ENCODE measurements at places on chromosomes 2 and 18. TPM values are rescaled to one million over a fixed set of nuclear protein-coding genes. Genes with fewer than 3 reads are reported as not detected.

Gene LIMS4
- 0.26 TPM for total RNA-seq

Gene C2orf80
- total RNA-seq: not detected

Gene CFC1B
- not detected for total RNA-seq

Gene SLC9A4
- not detected for total RNA-seq

Gene INPP5D
- total RNA-seq: 0.51 TPM

Gene COPS8
- total RNA-seq: 82.1 TPM

Gene IL1F10
- not detected for total RNA-seq

GRCh38 chr18:55252053-55252675 is 292.9 kb upstream of the CCDC68 start:
- peak overlapping the region; percentile 14 for H3K4me3 ChIP-seq
- peaks cover 5% of the 10 kb centered on the region for H3K4me1 ChIP-seq
- H3K27me3 ChIP-seq: no peaks in the 10 kb centered on the region

DNA sequence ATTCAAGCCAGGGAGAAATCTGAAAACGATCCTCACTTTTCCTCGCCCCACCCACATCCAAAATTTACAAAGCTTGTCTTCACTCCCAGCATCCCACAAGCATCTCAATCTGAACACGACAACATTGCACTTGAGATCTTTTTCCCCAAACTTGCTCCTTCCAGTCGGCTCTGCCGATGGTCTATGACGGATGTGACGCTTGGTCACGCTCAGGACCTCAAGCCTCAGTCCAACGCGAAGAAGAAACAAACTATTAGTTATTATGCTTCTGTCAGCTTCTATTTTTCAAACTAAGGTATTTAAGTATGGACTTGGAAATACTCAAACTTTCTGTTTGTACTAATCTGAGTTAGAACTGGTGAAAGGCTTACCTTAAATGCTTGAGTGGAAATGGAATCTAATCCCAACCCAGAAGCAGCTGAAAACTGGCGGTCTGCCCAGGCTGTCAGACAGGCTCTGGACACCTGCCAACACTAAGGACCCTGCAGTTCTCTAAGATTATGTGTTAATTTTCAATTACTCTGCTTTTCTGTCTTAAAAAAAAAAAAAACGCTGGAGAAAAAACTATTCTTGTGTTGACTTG is 132.1 kb upstream of the DNMT3A start:
- H3K4me3 ChIP-seq: no peak overlapping the region
- DNase-seq: peak; percentile 45
- no peak overlapping the region for H3K27ac ChIP-seq
- H3K36me3 ChIP-seq: no peaks in the 10 kb centered on the region
- H3K27me3 ChIP-seq: no peaks in the 10 kb centered on the region
- H3K4me1 ChIP-seq: no peaks in the 10 kb centered on the region

- no peaks in the 10 kb centered on the region for H3K36me3 ChIP-seq
- H3K27me3 ChIP-seq: no peaks in the 10 kb centered on the region
- H3K27ac ChIP-seq: peak overlapping the region; percentile 5
- peaks cover 2% of the 10 kb centered on the region for H3K4me1 ChIP-seq
Observed at GRCh38 chr2:64036034-64036705, 16.9 kb upstream of the VPS54 start.

- H3K27me3 ChIP-seq: no peaks in the 10 kb centered on the region
- no peak overlapping the region for H3K4me3 ChIP-seq
- H3K27ac ChIP-seq: no peak overlapping the region
- DNase-seq: no peak
- no peaks in the 10 kb centered on the region for H3K36me3 ChIP-seq
Observed at GRCh38 chr2:67242456-67242855, 154.7 kb upstream of the ETAA1 start.

- peaks cover 7% of the 10 kb centered on the region for H3K4me1 ChIP-seq
- H3K36me3 ChIP-seq: no peaks in the 10 kb centered on the region
- H3K4me3 ChIP-seq: no peak overlapping the region
- no peaks in the 10 kb centered on the region for H3K27me3 ChIP-seq
- H3K27ac ChIP-seq: no peak overlapping the region
- no peak for DNase-seq
Observed at GRCh38 chr2:127579231-127579630, 43.7 kb downstream of the MYO7B start.

GRCh38 chr2:76478266-76479035 is 767.7 kb upstream of the GCFC2 start:
- no peak for DNase-seq
- no peaks in the 10 kb centered on the region for H3K4me1 ChIP-seq
- H3K36me3 ChIP-seq: no peaks in the 10 kb centered on the region
- H3K27ac ChIP-seq: no peak overlapping the region
- no peaks in the 10 kb centered on the region for H3K27me3 ChIP-seq

GRCh38 chr2:169479257-169480078 is at the start of gene BBS5:
BBS5 (plus strand) TSS chr2:169479494; CDS start chr2:169479554, 60 bp downstream.
- H3K4me1 ChIP-seq: no peaks in the 10 kb centered on the region
- peak; percentile 88 for DNase-seq
- peak within 1 kb of the TSS; percentile 72 for H3K4me3 ChIP-seq
- peak within 1 kb of the TSS; percentile 69 for H3K27ac ChIP-seq
- no peaks in the 10 kb centered on the region for H3K27me3 ChIP-seq

GRCh38 chr2:26251893-26252292 is 7.2 kb downstream of the HADHB start:
- H3K27ac ChIP-seq: no peak overlapping the region
- DNase-seq: peak; percentile 36
- no peaks in the 10 kb centered on the region for H3K27me3 ChIP-seq
- peaks cover 3% of the 10 kb centered on the region for H3K4me1 ChIP-seq

GRCh38 chr2:120847700-120848321 is 112.1 kb downstream of the GLI2 start:
- no peak overlapping the region for H3K27ac ChIP-seq
- DNase-seq: peak; percentile 21
- H3K27me3 ChIP-seq: no peaks in the 10 kb centered on the region
- no peak overlapping the region for H3K4me3 ChIP-seq
- H3K36me3 ChIP-seq: no peaks in the 10 kb centered on the region

- no peaks in the 10 kb centered on the region for H3K4me1 ChIP-seq
- H3K4me3 ChIP-seq: no peak overlapping the region
- H3K27me3 ChIP-seq: no peaks in the 10 kb centered on the region
- H3K36me3 ChIP-seq: no peaks in the 10 kb centered on the region
- no peak for DNase-seq
Observed at GRCh38 chr2:228575897-228576296, 394.4 kb upstream of the SPHKAP start.

- no peaks in the 10 kb centered on the region for H3K27me3 ChIP-seq
- no peaks in the 10 kb centered on the region for H3K36me3 ChIP-seq
- H3K4me3 ChIP-seq: no peak overlapping the region
Observed at GRCh38 chr2:189557373-189557772, 23.2 kb downstream of the SLC40A1 start.

GRCh38 chr2:216740557-216741222 is 45.3 kb upstream of the IGFBP5 start:
- H3K4me3 ChIP-seq: no peak overlapping the region
- H3K4me1 ChIP-seq: peaks cover 18% of the 10 kb centered on the region
- DNase-seq: peak; percentile 97
- H3K27me3 ChIP-seq: no peaks in the 10 kb centered on the region
- no peaks in the 10 kb centered on the region for H3K36me3 ChIP-seq

DNA sequence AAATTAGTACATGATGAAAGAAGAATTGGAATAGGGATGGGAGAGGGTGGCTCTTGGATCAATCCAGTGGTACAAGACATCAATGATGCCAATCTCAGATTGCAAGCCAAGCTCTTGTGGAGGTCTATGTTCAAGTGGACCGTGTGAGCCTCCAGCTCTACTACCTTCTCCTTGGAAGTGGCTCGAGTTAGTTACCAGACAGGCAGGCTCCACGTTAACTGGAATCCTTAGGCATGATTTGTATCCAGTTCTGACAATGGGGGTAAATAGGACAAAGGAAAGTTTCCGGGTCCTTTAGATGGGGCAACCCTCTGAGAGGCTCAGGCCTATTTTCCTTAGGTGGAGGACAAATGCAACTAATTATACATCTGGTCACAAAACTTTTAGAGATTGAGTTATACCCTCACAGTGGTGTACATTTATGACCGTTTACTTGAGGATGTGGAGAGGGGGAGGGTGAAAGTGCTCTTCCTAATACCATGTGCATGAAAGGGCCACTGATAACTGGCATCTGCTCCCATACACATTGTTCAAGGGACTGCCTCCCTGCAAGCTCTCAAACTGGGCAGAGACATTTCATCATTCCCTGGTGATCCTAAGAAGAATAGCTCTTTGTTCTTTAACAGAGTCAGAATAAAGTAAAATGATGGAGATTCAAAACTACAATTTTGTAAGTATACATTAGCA is 180.2 kb downstream of the SOCS6 start:
- H3K27ac ChIP-seq: no peak overlapping the region
- H3K27me3 ChIP-seq: no peaks in the 10 kb centered on the region
- H3K4me1 ChIP-seq: no peaks in the 10 kb centered on the region
- H3K36me3 ChIP-seq: no peaks in the 10 kb centered on the region

DNA sequence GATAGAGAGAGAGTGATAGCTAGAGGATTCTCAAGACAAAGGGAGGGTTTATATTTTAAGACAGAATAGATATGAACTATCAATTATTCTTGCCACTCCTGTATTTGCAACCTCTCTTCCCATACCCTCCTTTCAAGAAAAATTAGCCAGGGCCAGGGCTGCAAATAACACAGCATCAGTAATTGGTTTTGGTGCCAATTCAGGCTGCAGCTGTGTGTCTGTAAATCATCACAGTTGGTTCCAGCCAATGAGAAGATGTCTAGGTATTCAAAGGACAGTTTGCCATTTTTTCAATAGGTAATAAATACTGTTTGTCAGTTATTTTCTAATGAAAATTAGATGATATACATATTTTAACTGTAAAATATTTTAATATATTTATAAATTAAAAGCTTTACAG is 73.5 kb downstream of the WDPCP start:
- no peaks in the 10 kb centered on the region for H3K36me3 ChIP-seq
- H3K27me3 ChIP-seq: no peaks in the 10 kb centered on the region
- no peak for DNase-seq
- H3K27ac ChIP-seq: no peak overlapping the region
- H3K4me1 ChIP-seq: no peaks in the 10 kb centered on the region

DNA sequence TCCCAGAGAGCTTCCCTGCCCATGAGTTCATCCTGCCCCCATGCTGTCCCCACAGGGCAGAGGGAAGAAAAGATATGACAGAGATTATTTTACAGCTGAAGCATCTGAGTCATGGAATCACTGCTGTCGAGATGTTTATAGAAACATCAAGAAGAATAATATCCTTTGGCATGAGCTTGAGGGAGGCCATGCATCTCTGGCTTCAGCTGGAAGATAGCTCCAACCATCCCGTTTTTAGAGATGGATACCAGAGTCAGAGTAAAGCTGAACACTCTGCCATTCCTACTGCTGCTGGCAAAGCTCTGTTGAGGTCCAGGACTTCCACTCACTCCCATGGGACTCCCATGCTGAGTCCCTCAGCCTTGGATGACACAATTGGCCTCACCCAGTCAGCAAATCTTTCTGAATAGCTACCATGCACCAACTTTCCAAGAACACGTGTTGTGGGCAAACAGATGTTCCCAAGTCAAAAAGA is 167.8 kb downstream of the TTC32 start:
- peaks cover 25% of the 10 kb centered on the region for H3K4me1 ChIP-seq
- no peaks in the 10 kb centered on the region for H3K36me3 ChIP-seq
- peak overlapping the region; percentile 51 for H3K27ac ChIP-seq
- peak; percentile 86 for DNase-seq
- no peaks in the 10 kb centered on the region for H3K27me3 ChIP-seq

DNA sequence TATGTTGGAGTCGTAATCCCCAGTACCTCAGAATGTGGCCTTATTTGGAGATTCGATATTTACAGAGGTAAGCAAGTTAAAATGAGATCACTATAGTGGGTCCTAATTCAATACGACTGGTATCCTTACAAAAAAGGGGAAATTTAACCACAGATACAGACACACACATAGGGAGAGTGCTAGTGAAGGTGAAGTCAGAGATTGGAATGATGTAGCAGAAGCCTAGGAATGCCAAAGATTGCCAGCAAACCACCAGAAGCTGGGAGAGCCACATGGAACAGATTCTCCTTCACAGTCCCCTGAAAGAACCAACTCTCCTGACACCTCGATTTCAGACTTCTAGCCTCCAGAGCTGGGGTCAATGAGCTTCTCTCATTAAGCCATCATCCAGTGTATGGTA is 17.7 kb upstream of the ACTR3 start:
- H3K27ac ChIP-seq: no peak overlapping the region
- DNase-seq: no peak
- H3K27me3 ChIP-seq: no peaks in the 10 kb centered on the region
- no peaks in the 10 kb centered on the region for H3K36me3 ChIP-seq
- H3K4me1 ChIP-seq: no peaks in the 10 kb centered on the region

DNA sequence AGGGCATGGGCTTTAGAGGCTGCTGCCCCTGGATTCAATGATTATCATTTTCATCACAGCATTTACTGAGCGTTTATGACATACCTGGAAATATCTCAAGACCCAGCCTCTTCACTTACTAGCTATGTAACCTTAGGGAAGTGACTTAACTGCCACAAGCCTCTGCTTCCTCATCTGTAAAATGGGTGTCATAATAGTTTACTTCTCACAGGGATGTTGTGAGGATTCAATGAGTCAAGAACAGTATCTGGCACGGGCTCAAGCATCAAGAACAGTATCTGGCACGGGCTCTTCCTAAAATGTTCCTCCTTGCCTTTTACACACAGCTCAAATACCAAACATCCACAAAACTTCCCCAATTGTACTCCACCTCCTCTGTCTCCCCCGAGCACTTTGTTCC is 31.4 kb downstream of the LGALSL start:
- H3K4me3 ChIP-seq: no peak overlapping the region
- no peaks in the 10 kb centered on the region for H3K36me3 ChIP-seq
- no peak overlapping the region for H3K27ac ChIP-seq
- peaks cover 9% of the 10 kb centered on the region for H3K27me3 ChIP-seq

DNA sequence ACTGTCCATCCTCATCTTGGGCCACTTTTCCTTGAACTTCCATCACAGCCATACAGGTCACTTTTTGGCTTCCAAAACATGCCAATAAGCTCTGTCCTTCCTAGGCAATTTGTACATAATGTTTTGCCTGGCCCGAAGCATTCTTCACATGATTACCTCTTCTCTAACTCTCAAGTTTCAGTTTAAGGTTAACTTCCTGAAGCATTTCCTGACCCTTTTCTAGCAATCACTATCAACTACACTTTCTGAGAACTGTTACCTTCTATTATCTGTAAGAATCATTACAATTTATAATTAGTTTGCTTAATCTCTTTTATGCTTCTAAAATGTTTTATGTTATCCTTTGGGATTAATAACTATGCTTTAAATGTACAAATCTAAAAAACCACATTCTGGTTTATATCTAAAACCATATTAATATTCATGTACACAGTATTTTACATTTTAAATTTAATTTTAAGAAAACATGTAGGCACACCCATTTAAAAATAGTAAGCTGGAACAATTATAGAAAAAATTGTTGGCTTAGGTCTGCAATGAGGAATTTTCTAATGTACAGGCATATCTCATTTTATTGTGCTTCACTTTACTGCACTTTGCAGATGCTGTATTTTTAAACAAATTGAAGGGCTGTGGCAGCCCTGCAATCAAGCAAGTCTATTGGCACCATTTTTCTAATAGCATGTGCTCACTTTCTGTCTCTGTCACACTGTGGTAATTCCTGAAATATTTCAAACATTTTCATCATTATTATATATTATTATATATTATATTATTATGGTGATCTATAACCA is 76.4 kb downstream of the C2orf74 start:
- H3K36me3 ChIP-seq: peaks cover 1% of the 10 kb centered on the region
- H3K4me1 ChIP-seq: no peaks in the 10 kb centered on the region
- H3K27ac ChIP-seq: no peak overlapping the region

- H3K27me3 ChIP-seq: no peaks in the 10 kb centered on the region
- no peak for DNase-seq
- H3K27ac ChIP-seq: no peak overlapping the region
Observed at GRCh38 chr2:154452906-154453493, 245.5 kb upstream of the KCNJ3 start.
